ENCODE measurements at places on chromosomes 13 and 19. TPM values are rescaled to one million over a fixed set of nuclear protein-coding genes. Genes with fewer than 3 reads are reported as not detected.

The NBEA gene
- 21.0 TPM for total RNA-seq

DNA sequence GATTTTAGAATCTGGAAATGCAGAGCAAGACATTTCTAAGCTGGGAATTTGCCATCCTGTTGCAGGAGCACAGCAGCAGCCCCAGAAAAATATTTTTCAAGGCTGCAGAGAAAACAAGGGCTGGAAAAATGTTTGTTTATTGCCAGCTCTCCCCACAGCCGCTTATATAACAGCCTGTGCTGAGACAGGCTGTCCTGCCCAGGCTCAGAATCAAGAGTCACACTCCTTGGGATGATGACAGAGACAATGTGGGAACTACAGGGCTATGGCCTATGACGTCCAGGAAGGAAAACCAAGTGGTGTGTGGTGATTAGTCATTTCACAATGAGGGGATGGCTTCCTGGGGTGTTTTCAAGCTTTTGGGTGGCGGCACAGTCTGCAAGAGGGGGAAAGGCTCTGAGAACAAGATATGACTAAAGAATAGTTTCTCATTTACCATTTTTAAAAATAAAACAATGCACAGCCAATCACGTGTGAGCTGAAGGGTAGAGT lies 136.3 kb upstream of the SERP2 start:
- DNase-seq = peak; percentile 46

- peak; percentile 26 for DNase-seq
These were observed 666 bp downstream of the BIVM start for GRCh38 chr13:102799426-102800144.

DNA sequence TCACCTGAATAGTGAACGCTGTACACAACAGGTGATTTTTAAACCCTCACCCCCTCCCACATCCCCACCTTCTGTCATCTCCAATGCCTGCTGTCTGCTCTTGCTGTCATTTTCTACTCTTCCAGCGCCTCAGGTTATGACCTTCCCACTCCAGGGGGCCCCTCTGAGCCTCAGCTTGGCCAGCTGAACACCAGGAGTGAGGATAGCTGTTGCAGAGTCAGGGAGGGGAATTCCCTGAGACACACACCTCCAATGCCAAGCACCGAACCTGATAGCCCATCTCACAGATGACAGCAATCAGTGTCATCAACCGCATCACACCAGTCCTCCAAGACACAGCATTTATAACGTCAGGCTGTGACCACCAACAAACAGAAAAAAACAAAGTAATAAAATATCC lies 193.5 kb downstream of the ZNF536 start:
- no peak for DNase-seq

Data from left ventricle myocardium inferior (tissue), 1 donor.